ENCODE measurements at places on chromosomes 7 and 10.

DNA sequence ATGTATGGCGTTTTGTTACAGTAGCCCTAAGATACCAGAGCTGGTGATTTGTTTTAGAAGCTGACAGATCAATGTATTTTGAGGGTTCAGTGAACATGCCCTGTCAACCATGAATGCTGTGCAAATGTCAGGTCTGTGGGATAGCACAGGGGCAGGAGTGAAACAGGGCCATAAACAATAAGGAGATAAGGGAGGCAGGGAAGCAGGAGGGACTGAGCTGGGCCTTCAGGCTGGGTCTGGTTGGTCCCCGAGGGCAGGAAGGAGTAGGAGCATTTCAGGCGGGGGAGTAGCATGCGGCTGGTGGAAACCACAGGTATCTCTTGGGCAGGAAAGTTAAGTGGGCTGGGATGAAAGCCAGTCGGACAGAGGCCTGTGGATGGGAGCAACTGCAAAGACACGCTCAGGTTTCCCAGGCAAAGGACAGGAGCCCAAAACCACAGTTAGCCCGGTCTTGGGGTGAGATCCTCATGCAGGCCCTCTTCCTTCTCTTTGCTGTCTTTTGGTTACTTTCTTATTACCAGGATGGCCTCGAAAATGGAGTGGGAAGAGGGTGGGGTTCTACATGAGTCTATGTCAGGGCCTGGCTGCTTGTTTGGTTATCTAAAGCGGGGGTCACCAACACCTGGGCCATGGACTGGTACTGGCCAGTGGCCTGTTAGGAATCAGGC is 69.5 kb upstream of the SEPHS1 start:
- DNase-seq, result no peak

DNA sequence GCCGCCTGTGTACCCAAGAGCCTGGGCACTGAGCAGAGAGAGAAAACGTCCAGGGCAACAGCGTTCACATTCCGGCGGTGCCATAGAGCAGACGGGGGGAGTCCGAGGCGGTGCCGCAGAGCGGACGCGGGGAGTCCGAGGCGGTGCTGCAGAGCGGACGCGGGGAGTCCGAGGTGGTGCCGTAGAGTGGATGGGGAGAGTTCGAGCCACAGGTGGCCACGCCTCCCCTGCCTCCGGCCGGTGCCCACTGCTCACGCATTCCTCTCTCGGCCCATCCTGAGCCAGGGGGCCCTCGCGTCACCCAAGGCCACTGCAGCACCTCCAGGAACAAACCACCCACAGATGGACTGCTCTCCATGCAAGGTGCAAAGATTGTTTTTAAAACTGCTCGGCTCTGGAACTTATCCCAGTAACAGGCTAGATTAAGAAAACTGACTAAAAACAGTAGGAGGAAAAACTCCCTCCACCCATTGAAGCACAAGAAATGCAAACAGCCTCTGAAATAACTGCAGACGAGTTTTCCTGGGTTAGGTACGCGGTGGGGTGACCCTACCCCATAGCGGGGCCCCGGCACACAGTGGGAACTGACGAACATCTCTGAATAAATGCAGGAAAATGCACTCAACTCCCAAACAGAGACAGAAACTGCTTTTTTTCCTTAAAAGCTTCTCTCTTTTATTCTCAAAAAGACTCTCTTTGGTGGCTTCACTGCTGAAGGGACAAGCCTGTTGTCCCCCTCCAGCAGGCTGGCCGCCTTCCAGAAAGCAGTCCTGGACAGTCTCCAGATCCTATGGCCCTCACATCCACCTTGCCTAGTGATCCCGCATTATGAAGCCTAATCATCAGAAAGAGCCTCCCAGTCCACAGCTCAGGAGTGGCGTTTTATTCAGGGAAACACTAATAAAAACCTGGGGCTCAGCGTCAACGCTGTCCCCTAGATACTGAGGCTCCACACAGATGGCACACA is 55.9 kb downstream of the DIP2C start:
- DNase-seq, result no peak

DNA sequence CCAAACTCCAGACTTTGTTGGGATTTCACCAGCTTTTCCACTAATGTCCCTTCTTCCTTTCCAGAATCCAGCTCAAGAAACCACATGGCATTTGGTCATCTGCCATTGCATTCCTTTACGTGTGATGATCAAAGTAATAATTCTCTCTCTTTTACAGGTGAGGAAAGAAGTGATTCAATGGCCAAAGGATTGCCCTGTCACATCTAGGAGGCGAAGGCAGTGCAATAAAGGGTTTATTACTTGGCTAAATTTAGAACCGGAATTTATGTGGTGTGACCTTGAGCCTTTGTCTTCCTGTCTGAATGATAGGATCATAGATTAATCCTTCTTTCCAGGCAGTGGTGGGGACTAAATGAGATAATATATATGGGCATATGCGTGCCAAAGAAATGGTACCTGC is 58.3 kb upstream of the COBL start:
- DNase-seq, result no peak

GRCh38 chr10:75497997-75498883 is 66.8 kb downstream of the LRMDA start:
- no peak for DNase-seq

DNA sequence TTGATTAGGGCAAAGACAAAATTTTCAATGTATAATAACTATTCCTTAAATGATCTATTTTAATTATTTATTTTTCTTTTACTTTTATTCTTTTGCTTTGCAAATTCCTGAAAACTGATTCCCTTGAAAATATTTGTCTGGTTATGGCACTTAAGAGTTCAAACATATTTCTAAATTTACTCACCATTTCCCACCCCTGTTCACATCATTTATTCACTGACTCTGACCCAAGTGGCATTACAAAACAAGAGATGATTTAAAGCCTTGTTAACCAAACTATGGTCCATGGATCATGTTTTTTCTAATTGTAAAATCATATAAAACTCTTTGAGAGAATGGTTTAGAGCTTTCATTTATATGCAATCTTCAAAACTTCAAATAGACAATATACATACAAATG is 1256.1 kb upstream of the LRRN3 start:
- no peak for DNase-seq

DNA sequence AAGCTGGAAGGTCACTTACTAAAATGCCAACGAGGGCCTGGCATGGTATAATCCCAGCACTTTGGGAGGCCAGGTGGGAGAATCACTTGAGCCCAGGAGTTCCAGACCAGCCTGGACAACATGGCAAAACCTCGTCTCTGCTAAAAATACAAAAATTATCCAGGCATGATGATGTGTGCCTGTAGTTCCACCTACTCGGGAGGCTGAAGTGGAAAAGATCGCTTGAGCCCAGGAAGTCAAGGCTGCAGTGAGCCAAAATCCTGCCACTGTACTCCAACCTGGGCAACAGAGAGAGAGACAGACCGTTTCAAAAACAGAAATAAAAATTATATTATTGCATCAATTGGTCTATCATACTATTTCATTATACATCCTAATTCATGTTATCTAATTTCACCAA is 18.1 kb upstream of the FAM53B start:
- DNase-seq, result no peak

- peak; percentile 40 for DNase-seq
These were observed 523 bp upstream of the CDH23 start for GRCh38 chr10:71396084-71396710.

DNA sequence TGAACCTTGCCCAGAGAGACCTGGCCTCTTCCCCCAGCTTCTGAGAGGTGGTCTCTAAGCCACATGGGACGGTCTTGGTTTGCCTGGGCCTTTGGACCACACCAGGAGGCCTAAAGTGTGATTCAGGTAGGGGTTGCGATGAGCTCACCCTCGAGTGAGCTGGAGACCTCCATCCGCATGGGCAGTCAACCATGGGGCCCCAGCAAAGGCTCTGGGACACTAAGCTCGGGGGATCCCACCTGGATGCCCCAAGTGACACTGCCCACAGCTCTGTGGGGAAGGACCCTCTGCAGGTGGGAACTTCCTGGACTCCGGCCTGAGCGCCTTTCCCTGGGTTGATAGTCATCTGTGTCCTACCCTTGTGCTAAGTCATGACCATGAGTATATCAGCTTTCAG is 57.1 kb upstream of the FAM20C start:
- DNase-seq, result no peak

Measured in activated T-cell treated with anti-CD3 and anti-CD28 coated beads, Interleukin-2, amount 50 U/mL, for 1 hour (primary cell).